ENCODE measurements at places on chromosomes 2 and 18. TPM values are rescaled to one million over a fixed set of nuclear protein-coding genes. Genes with fewer than 3 reads are reported as not detected.

GRCh38 chr2:101431486-101431885 is 43.4 kb downstream of the RFX8 start:
- DNase-seq = no peak
- no peaks in the 10 kb centered on the region for H3K4me1 ChIP-seq
- H3K36me3 ChIP-seq = no peaks in the 10 kb centered on the region
- no peaks in the 10 kb centered on the region for H3K27me3 ChIP-seq

DNA sequence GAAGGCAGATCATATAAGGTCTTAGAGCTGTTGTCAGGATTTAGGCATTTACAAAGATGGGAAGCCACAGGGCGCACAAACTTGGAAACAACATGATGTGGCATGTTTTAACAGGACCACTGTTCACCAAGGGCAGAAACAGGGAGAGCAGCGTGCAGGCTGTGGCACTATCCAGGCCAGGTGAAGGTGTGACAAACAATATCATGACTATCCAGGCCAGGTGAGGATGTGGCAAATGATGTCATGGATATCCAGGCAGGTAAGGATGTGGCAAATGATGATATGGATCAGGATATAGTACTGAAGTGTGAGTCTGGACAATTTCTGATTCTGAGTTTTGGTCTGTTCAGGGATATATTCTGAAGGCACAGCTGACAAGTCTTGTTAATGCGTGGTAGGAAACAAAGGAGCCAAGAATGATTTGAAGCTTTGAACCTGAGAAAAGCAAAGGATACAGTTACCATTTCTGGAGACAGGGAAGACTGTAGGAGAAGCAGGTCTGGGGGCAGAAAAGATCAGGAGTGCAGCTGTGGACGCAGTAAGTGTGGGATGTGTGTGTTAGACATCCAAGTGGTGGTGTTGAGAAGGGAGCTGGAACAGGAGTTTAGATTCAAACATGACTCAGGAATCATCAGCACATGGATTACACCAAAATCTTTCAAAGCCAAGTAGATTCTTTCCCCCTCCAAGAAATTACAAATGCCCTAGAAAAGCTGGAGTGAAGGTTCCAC is 205.9 kb downstream of the TMEM163 start:
- no peaks in the 10 kb centered on the region for H3K4me1 ChIP-seq
- H3K4me3 ChIP-seq = no peak overlapping the region
- no peaks in the 10 kb centered on the region for H3K36me3 ChIP-seq
- DNase-seq = no peak
- no peaks in the 10 kb centered on the region for H3K27me3 ChIP-seq

GRCh38 chr2:55120634-55121359 is 70.5 kb upstream of the RTN4 start:
- DNase-seq = no peak
- no peak overlapping the region for H3K4me3 ChIP-seq
- H3K27ac ChIP-seq = peak overlapping the region; percentile 24
- no peaks in the 10 kb centered on the region for H3K27me3 ChIP-seq
- H3K36me3 ChIP-seq = no peaks in the 10 kb centered on the region
- H3K4me1 ChIP-seq = peaks cover 27% of the 10 kb centered on the region

GRCh38 chr2:232094201-232094600 is 132.7 kb downstream of the DIS3L2 start:
- no peaks in the 10 kb centered on the region for H3K27me3 ChIP-seq
- DNase-seq = no peak
- no peak overlapping the region for H3K4me3 ChIP-seq
- H3K4me1 ChIP-seq = no peaks in the 10 kb centered on the region
- H3K27ac ChIP-seq = no peak overlapping the region
- H3K36me3 ChIP-seq = peaks cover 20% of the 10 kb centered on the region

DNA sequence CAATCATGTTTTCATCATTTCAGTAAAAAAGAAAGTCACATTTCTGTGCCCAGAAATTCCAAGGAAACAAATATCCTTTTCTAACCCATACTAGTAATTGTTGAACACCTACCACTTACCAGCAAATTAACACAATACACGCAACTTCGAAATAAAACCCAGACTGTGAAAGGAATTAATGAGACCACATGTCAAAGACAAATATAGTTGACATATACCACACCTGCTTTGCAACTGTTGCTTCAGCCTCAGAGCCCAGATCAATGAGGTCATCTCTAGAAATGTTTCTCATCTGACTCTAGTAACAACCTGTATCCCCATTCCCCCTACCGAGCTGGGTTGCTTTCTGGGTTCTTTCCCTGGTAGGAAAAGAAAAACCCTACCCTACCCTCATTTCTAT is 52.6 kb downstream of the TRIP12 start:
- no peak for DNase-seq
- H3K4me3 ChIP-seq = no peak overlapping the region
- peaks cover 9% of the 10 kb centered on the region for H3K36me3 ChIP-seq
- no peaks in the 10 kb centered on the region for H3K27me3 ChIP-seq
- peaks cover 5% of the 10 kb centered on the region for H3K4me1 ChIP-seq

DNA sequence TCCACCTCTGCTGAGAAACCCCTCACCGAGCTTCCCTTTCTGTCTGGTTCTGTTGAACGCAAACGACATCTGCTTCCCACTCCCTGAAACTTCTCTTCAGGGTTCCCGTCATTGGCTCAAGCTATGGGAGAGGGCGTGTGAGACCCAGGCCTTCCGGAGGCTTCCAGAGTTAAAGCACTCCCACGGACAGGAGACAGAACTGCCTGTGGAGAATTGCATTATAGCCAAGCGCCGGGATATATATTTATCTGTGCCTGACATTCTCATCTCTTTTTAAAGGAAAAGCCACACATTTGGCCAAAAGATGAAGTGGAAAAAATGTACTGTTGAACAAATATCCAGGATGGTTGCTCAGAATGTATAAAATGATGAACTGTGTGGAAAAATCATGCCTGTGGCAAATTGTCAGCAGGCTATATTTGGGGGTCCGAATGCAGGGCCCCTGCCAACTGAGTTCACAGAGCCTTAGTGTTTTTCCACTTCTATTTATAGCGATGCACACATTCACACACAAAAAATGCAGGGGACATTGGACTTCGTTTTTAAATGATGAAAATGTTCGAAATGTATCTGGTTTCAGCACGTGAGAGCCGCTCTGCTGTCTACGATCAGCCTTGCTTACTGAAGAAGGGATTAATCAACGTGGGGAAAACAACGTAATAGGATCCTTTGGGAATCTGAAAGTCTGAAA is 59.5 kb downstream of the E2F6 start:
- no peak overlapping the region for H3K4me3 ChIP-seq
- H3K36me3 ChIP-seq = no peaks in the 10 kb centered on the region
- no peaks in the 10 kb centered on the region for H3K27me3 ChIP-seq
- H3K4me1 ChIP-seq = no peaks in the 10 kb centered on the region
- DNase-seq = no peak

- no peaks in the 10 kb centered on the region for H3K36me3 ChIP-seq
- no peaks in the 10 kb centered on the region for H3K4me1 ChIP-seq
- H3K27ac ChIP-seq = no peak overlapping the region
- no peak overlapping the region for H3K4me3 ChIP-seq
- DNase-seq = no peak
These were observed 523.5 kb downstream of the TMEM182 start for GRCh38 chr2:103285354-103285753.

GRCh38 chr2:155692856-155693255 is 639.7 kb downstream of the NR4A2 start:
- H3K36me3 ChIP-seq = no peaks in the 10 kb centered on the region
- H3K4me3 ChIP-seq = no peak overlapping the region
- DNase-seq = no peak
- no peak overlapping the region for H3K27ac ChIP-seq
- H3K27me3 ChIP-seq = no peaks in the 10 kb centered on the region
- no peaks in the 10 kb centered on the region for H3K4me1 ChIP-seq

DNA sequence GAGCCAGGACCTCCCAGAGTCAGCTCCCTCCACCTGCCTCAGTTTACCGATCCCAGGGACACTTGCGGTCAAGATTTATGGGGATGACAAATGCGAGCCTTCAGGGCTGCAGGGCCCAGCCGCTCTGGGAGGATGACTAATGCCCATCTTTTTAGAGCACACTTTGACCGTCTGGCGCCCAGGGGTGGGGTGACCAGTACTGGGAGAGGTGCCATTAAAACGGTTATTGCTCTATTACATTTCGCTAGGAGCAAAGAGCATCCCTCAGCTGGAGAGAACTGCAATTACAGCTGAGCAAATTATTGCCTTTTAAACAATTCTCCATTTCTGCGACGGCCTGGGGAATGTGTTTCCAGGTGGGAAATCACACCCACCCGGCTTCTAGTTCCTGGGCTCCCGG is 42.6 kb upstream of the HPCAL1 start:
- no peaks in the 10 kb centered on the region for H3K36me3 ChIP-seq
- no peaks in the 10 kb centered on the region for H3K27me3 ChIP-seq
- H3K27ac ChIP-seq = no peak overlapping the region
- H3K4me1 ChIP-seq = no peaks in the 10 kb centered on the region
- DNase-seq = peak; percentile 31

- no peaks in the 10 kb centered on the region for H3K4me1 ChIP-seq
- no peak overlapping the region for H3K4me3 ChIP-seq
- H3K27ac ChIP-seq = no peak overlapping the region
These were observed 548.8 kb upstream of the ZNF804A start for GRCh38 chr2:184049566-184049965.

GRCh38 chr18:13500869-13501542 is 225.4 kb downstream of the FAM210A start:
- H3K4me1 ChIP-seq = peaks cover 33% of the 10 kb centered on the region
- no peaks in the 10 kb centered on the region for H3K27me3 ChIP-seq
- H3K27ac ChIP-seq = peak overlapping the region; percentile 76
- H3K36me3 ChIP-seq = peaks cover 10% of the 10 kb centered on the region
- H3K4me3 ChIP-seq = peak overlapping the region; percentile 35

- no peaks in the 10 kb centered on the region for H3K27me3 ChIP-seq
- H3K4me3 ChIP-seq = no peak overlapping the region
- no peak overlapping the region for H3K27ac ChIP-seq
These were observed 850.4 kb upstream of the FSHR start for GRCh38 chr2:50004667-50005066.

GRCh38 chr2:231533086-231533776 is 3.0 kb upstream of the NMUR1 start:
- no peak overlapping the region for H3K4me3 ChIP-seq
- no peaks in the 10 kb centered on the region for H3K36me3 ChIP-seq
- peaks cover 23% of the 10 kb centered on the region for H3K27me3 ChIP-seq
- H3K4me1 ChIP-seq = peaks cover 10% of the 10 kb centered on the region
- H3K27ac ChIP-seq = no peak overlapping the region

DNA sequence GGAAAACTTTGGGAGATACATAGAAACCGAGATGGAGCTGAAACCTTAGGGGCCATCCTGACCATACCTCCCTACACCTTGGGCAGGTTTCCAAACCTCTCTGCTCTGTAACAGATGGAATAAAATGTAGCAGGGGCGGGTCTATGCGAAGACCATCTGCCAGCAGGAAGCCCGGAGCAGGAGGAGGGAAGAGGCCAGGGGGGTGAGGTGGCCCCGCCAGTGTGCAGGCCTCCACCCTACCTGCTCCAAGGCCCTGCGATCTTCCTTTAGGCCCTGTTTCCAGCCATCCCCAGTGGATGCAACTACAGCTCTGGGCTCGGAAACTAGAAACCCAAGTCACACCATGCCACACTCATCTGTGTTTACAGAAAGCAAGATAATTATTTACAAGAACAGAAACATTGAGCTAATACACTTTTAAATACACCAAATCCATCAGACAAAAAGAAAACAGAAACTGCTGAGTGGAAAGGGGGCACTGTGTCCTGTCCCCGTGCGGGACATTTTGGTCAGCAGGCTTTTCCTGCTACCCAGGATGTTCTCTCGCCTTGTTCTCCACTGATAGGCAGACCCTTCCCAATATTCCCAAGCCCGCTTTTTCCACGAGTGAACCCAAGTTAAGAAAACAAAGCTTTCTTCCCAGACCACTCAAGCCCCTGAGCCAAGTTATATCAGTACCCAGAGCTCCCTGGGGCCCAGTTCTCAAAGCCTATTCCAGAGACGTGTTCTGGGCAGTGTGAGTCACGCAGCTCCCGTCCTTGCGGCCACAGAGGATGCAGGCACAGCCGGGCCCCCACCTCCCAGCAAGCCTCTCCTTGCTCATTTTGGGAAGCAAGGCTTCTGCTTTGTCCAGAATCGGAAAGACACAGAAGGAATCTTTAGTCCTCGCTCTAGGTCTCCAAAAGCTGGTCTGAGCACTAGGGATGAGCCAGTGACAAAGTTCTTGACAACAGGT is 17.3 kb downstream of the CIB4 start:
- no peak overlapping the region for H3K27ac ChIP-seq
- DNase-seq = peak; percentile 31
- no peaks in the 10 kb centered on the region for H3K4me1 ChIP-seq
- H3K4me3 ChIP-seq = no peak overlapping the region
- H3K36me3 ChIP-seq = no peaks in the 10 kb centered on the region

GRCh38 chr2:60273836-60274235 is 279.6 kb downstream of the BCL11A start:
- H3K27me3 ChIP-seq = no peaks in the 10 kb centered on the region
- no peak overlapping the region for H3K27ac ChIP-seq
- no peaks in the 10 kb centered on the region for H3K4me1 ChIP-seq
- DNase-seq = no peak
- H3K4me3 ChIP-seq = no peak overlapping the region

DNA sequence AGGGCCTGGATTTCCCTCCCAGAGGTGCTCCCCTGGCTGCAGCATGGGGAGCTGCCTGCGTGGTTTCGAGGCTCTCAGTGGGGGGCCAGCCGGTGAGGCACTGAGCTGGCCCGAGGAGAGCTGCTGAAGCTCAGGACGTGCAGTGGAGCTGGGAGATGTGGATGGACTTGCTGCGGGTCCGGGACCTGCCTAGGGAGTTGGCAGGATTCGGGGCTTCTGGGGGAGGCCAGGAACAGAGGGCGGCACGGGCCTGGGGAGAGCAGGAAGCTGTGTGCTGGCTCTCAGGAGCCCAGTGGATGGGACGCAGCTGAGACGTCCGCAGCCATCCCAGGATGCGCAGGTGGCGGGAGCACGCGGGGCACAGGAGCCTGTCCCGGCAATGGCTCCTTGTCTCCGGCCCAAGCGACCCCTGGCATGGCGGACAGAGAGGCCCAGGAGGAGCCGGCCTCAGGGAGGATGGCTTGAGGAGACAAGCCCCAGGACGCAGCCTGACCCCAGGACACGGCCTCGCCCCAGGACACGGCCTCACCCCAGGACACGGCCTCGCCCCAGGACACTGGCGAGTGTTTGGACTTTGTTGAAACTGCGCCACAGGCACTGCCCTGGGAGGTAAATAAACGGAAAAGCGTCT is 116.1 kb downstream of the NFATC1 start:
- H3K4me3 ChIP-seq = no peak overlapping the region
- peaks cover 19% of the 10 kb centered on the region for H3K4me1 ChIP-seq
- H3K27me3 ChIP-seq = no peaks in the 10 kb centered on the region
- DNase-seq = peak; percentile 74

Gene TUBA3D
- total RNA-seq = not detected

Gene CAPN13
- total RNA-seq = 0.51 TPM

Gene SIX2
- total RNA-seq = 0.60 TPM

Gene IL1R1
- 52.1 TPM for total RNA-seq

Gene SPC25
- total RNA-seq = 1.2 TPM

Gene ADRA2B
- total RNA-seq = 0.97 TPM

Gene PID1
- 6.4 TPM for total RNA-seq

Gene COL4A3
- 0.26 TPM for total RNA-seq
